ENCODE measurements at places on chromosomes 2 and 18.

GRCh38 chr2:207041786-207042554, 102.7 kb downstream of the CPO start:
- no peak for DNase-seq

DNA sequence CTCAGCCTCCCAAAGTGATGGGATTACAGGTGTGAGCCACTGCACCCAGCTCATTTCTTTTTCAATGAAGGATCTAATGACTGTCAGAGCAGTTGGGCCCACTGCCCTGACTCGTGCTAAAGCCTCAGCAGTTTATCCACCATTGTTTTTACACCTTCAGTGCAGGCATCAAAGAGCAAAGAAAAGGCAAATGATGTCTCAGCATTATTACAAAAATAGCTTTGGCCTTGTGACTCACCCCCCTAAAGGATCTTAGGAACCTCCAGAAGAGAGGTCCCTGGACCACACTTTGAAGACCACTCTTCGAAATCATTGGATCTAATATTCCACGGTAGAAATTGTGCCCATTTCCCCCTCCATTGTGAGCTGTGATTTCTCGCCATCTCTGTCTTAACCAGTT, 21.3 kb downstream of the MLPH start:
- DNase-seq: no peak

DNA sequence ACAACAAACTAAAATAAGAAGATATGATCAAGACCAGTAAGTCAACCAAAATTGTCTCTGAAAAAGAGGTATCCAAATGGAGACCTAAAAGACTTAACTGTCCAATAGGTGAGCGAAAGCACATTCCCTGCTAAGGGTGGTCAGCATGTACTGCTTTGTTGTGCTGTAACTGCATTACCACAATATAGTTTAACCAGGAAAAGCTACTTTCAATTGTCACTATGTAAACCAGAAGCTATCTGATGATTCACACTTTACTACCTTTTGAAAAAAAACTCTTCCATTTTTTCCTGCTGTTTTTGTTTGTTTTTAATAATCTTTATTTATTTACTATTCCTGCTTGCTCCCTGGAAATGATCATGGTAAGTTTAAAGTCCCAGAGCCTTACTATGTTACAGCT, 36.1 kb downstream of the ASXL2 start:
- no peak for DNase-seq

DNA sequence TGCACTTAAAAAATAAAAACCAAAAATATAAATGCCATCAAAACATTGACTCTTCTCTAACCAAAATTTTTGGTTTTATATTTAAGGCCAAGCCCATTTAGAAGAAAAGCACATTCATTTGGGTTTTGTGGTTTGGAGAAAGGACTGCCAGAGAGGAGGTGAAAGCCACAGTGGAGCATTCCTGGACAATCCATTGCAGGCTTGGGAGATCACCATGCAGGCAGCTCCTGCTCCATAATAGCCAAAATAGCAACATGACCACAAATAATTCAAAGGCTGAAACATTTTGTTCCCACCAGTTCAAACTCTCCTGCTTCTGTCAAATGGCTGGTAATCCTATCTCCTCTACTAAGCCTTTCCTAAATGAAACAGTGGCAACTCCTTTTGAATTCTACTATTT, 73.5 kb downstream of the GALNT3 start:
- DNase-seq: no peak

- no peak for DNase-seq
Observed at GRCh38 chr2:68203587-68203986, 45.9 kb downstream of the PNO1 start.

GRCh38 chr2:118841828-118842461, 5.5 kb downstream of the EN1 start:
- no peak for DNase-seq

DNA sequence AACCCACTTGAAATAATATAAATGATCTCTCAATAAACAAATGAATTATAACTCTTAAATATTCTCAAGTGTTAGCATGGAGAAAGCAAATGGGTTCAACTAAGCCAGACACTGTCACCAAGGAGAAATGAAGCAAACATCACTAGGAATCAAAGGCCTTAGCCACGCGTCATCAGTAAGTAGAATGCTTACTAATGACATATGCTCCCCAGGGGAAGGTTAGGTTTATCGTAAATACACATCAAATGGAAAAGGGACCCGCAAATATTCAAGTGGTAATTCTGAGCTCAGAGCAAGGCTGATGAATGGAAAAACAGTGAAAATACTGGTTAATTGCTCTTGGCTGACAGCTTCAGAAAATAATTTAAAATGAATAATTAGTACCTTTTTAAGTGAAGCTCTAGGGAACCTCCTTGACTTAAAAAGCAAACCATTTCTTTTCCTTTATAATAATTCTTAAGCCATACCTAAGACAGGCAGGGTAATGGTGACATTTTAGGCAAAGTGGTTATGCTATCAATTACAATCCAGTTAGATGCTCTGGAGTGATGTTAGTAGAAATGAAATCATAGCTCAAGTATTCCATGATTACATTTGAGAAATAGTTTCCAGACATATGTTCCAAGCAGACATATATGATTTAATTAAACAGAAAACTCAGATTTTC, 101.5 kb downstream of the ALPK2 start:
- no peak for DNase-seq

GRCh38 chr2:192465141-192465540, 270.4 kb upstream of the TMEFF2 start:
- no peak for DNase-seq

DNA sequence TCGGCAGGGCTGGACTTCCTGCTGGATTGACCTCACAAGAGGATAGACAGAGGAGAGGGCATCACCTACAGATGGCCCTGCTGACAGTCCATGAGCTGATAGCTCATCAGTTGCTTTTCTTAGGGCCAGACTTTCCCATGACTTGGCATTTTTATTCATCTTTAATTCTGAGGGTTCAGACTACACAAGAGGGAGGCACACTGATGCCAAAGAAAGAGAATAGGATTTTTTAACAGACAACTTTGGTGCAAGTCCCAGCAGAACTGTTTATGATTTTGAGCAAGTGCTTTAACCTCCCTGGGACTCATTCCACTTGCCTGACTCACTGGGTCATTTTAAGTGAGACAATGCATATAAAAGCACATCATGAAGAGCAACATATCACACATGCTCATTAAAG, 299.2 kb downstream of the INSIG2 start:
- no peak for DNase-seq

- DNase-seq: no peak
Observed at GRCh38 chr18:57275111-57275510, 77.2 kb upstream of the ST8SIA3 start.

DNA sequence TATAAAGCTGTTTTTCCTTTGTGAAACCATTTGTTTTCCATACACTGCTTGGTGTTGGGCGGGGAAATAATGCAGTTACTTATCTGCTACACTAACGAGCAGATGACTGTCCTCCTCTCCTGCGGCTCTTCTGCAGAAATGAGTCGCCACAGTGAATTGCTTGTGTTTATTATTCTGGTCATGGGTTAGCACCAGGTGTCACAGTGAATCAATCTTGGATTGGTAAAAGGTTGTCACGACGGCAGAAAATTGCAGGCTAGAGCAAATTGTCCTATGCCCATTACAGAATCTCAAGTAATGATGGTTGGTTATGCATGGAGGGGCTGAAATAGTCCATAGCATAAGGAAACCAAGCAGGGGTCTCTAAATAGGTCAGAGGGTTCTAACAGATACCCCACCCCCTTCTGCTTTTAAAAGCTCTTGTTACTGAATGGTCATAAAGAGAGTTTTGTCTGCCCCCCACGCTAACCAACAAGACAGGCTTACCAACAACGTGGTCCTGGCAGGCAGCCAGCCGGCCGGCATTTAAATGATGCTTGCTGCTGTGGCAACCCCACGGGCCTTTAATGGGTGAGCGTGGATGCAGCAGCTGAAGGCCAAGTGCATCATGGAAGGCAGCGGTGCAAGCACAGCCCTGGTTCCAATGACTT, 29.5 kb downstream of the RAB31 start:
- no peak for DNase-seq

GRCh38 chr2:66846887-66847286, 412.0 kb downstream of the MEIS1 start:
- DNase-seq: no peak

- no peak for DNase-seq
Observed at GRCh38 chr2:151269798-151270568, 8.3 kb upstream of the RBM43 start.

DNA sequence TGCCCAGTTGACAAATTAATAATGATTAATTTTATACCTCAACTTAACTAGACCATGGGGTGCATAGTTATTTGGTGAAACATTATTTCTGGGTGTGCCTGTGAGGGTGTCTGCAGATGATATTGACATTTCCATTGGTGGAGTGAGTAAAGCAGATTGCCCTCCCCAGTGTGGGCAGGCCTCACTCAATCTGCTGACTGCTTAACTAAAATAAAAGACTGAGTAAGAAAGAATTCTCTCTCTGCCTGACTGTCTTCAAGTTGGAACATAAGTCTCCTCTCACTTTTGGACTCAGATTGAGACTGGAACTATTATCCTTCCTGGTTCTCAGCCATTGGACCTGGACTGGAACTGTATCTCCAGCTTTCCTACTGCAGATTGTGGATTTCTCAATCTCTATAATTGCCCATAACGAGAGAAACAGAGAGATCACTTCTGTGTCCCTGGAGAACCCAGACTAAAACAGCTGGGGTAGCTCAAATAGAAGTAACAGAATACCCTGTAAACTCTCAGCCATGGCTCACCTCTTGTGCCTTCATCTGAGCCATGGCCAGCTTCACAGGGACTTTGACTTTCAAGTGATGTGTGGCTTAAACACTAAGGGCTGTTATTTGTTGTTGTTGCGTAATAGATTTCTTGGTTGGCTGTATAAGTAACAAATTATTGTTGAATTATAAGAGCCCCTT, 575.3 kb upstream of the RAB6C start:
- DNase-seq: no peak

DNA sequence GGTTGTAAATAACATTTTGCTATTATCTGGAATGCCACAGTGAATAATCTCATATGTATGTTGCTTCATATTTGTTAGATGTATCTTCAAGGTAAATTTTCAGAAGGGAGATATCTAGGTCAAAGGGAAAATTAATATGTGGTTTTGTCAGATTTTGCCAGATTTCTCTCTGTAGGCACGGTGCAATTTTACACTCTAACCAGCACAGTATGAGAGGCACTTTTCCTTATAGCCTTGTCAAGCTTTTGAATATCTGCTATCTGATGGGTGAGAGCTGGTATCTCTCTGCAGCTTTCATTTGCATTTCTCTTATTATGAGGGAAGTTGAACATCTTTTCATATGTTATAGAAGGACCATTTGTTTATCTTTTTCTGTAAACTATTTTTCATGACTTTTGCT, 175.7 kb upstream of the PGAP1 start:
- no peak for DNase-seq

- no peak for DNase-seq
Observed at GRCh38 chr18:57116598-57117132, 30.2 kb upstream of the BOD1L2 start.

DNA sequence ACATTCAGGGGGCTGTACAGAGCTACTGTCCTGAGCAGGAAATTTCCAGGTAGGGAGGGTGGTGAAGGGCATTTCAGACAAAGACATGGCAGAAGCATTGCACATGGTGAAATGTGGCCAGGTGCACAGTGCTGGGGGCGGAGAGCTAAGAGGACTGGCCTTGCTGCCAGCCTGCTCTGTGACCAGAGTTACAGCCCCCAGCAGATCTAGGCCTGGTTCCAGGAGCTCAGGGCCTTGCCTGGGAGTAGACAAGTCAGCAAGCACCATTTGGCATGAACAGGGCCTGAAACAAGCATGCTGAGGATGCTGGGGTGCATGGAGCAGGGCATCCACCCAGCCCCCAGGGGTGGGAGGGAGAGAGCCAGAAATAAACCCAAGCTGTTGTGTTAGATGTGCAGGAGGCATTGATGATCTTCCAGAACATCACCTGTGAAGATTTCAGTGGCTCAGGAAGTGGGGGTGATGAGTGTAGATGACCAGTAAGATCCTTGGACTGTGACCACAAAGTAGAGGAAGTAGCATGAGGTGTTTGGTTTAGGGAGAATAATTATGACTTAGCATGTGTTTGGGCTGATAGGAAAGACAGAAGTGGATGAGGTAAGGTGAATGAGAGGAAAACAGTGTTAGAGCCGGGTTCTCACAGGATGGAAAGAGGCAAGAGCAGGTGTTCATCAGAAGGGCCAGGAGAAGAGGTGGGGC, 61.1 kb downstream of the COA5 start:
- DNase-seq: no peak

GRCh38 chr2:144233733-144234541, 286.0 kb downstream of the ZEB2 start:
- no peak for DNase-seq

DNA sequence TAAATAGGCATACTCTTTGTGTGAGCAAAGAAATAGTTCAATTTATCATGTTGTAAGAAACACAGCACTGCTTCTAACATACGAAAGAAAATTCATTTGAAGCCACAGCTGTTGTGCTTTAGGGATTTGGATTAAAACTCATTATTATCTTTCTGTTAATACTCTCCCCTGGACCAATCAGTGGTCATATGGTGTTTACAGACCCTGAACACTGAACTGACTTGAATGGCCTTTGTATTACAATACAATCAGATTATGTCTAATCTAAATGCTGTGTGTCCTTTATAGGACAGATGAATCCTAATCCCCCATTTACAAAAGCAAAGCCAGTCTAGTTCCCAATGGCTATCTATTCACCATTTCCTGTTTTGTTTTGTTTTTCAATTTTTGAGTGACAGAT, 36.5 kb downstream of the ZNF385B start:
- DNase-seq: no peak

- no peak for DNase-seq
Observed at GRCh38 chr2:239365071-239365781, 35.6 kb downstream of the HDAC4 start.

DNA sequence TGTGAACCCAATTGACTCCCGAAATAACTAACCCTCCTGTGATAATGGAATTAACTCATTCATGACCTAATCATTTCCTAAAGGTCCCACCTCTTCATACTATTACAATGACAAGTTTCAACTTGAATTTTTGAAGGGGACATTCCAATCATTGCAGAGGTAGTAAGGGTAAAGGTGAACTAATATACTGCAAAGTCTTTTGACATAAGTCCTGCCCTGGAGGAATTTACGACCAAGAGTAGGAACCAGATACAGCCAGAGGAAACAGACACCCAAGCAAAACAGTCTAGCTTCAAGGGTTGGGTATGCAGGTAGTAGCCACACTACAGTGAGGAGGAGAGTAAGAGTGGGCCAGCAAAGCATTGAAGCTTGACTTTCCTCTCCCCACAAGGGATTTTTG, 1.2 kb upstream of the SRBD1 start:
- no peak for DNase-seq

DNA sequence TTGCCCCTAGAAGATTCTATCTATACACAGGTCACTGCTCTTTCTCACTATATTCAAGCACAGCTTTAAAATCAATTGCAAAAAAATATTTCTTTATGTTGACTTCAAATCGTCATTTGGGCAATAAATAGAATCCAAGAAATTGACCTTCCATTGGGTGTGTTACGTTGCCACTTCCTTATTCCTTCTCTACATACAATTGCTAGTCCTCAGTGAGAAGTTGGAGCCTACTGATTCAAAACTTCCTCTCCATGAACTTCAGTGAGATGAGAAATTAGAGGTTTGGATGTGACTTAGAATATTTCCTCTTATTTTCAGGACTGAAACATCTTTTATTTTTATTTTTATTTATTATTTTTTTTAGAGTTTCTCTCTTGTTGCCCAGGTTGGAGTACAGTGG, 40.3 kb downstream of the PMAIP1 start:
- DNase-seq: no peak
